ENCODE measurements at places on chromosomes 13 and 19. TPM values are rescaled to one million over a fixed set of nuclear protein-coding genes. Genes with fewer than 3 reads are reported as not detected.
A peak's percentile ranks its signal among the peaks of the same experiment; 100 is the strongest.

DNA sequence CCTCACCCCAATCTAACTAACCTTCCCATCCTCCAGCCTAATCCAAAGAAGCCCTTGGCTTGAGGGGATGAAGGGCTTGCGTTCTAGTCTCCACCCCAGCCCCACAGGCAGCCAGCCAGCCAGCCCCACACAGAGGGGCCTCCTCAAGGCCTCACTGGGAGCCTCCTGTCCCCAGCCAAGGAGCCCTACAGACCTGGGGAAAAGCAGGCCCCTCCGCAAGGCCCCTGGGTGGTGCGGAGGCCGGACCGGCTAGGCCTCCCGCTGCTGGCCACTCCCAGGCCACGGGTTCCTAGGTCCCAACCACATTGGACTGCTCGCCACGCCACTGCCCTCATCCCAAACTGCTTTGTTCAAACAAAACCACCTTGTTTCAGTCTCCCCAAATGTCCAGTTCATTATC, 78.0 kb downstream of the ZIC5 start:
- no peak for DNase-seq

DNA sequence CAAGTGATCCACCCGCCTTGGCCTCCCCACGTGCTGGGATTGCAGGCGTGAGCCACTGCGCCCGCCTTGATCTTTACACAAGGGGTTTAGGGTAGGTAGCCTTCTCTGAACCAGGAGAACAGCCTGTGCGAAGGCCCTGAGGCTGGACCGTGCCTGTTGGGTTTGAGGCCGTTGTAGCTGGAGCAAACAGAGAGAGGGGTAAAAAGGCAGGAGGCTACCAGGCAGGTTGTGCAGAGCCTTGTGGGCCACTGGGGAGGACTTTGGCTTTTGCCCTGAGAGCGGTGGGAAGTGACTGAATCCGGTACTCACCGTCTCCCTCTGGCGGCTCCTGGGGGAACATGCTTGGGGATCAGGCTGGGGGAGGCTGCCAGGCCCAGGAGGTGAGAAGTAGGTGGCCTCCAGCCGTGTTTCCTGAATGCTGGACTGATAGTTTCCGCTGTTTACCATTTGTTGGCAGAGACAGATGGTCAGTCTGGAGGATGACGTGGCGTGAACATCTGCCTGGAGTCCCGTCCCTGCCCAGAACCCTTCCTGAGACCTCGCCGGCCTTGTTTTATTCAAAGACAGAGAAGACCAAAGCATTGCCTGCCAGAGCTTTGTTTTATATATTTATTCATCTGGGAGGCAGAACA, 24.6 kb downstream of the SPC24 start:
- peak; percentile 75 for DNase-seq

- no peak for DNase-seq
These were observed 35.6 kb downstream of the RASA3 start for GRCh38 chr13:114096811-114097211.

GRCh38 chr13:95226476-95226875, 74.8 kb downstream of the ABCC4 start:
- DNase-seq: no peak

- DNase-seq: peak; percentile 40
These were observed 64.6 kb downstream of the GGACT start for GRCh38 chr13:100523981-100524386.

GRCh38 chr13:96946709-96947311, 47.5 kb downstream of the OXGR1 start:
- DNase-seq: no peak

The ADGRE2 gene
- 0.51 TPM for total RNA-seq

- peak; percentile 78 for DNase-seq
These were observed 191.1 kb upstream of the GPR12 start for GRCh38 chr13:26951581-26952177.

- DNase-seq: peak; percentile 80
These were observed 48.0 kb downstream of the COMP start for GRCh38 chr19:18742838-18743783.

The PRDX2 gene
- total RNA-seq: 683 TPM
